ENCODE measurements at places on chromosomes 12 and 14.
A peak's percentile ranks its signal among the peaks of the same experiment; 100 is the strongest.

DNA sequence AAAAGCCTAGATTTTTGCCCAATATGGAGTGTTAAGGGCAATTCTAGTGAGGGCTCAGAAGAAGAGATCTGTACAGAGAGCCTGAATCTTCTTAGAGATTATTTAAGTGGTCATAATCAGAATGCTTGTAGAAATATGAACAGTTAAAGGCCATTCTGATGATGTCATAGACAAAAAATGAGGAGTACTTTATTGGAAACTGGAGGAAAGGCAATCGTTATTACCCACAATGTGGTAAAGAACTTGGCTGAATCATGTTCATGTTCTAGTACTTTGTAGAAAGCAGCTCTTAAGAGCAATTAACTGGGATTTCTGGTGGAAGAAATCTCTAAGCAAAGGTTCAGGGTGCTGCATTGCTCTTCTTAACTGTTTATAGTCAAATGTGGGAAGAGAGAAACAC is 36.4 kb upstream of the SYT10 start:
- DNase-seq, result no peak

- DNase-seq, result no peak
Observed at GRCh38 chr14:60106339-60106738, 14.6 kb downstream of the PCNX4 start.

GRCh38 chr12:65170209-65170881 is 962 bp downstream of the LEMD3 start:
- no peak for DNase-seq

DNA sequence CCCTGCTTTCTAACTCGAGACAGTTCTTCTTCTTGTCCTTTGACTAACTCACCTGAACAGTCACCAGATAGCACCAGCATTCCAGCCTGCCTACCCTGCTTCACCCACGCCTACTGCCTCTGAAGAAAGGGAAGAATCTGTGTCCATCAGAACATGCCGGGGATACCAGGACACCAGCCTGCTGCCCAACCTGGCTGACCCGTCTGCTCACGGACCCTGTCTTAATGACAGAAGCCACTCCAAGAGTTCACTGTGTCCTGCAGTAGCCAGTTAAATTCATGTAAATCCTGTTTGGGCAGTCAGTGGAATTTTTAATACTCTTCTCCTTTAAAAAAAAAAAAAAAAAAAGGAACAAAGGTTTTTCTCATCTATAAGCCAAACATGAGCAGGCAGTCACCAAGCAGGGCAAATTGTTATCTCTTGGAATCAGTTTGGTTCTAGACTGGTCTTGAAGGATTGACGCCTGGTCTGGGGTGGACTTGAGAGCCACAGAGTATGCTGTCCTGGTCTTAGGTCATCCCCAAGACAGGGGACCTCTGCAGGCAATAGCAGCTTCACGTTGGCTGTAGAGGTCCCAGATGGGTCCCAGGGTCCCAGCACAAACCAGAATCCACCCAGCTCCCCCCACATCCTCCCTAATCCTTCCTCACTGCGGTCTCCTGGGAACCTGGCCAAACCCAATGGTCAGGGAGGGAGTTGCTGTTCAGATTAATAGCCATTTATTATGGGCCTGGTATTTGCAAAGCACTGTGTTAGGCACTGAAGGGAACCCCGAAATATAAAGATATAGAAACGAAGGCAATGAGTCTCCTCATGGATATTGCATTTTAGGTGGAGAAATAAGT is 181.1 kb upstream of the HIF1A start:
- DNase-seq, result no peak

DNA sequence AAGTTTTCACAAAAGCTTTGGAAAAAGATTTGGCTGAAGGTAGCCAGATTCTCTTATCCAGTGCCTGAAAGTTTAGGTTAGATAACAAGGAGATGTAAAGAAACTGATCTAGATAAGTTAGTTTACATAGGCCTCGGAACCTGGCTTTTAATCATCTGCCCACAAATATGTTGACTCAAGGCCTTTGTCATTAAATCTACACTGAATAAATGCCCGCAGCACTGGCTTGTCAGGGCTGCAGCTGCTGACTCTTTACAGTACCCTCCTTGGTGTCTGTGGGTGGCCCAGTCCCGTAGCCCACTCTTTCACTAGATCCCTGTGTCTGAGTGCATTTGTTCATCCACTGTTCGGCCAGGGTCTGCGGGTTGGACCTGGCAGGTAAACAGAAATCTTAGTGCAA is 58.0 kb downstream of the TMEM116 start:
- no peak for DNase-seq

DNA sequence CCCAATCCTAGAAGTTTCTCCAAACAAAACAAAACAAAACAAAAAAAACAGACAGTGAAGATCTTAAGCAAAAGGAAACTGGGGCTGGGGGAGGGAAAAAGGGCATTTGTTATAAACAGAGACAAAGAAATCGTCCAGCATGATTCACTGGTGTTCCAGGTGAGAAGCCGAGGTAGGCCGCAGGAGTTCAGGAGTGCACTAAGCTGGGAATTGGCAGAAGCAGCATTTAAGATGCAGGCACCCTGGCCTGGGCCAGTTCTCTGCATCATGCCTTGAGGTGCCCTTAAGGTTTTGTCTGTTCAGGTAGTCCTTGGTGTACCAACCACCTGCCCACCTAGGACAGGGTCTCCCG is 11.2 kb downstream of the TBX3 start:
- no peak for DNase-seq

DNA sequence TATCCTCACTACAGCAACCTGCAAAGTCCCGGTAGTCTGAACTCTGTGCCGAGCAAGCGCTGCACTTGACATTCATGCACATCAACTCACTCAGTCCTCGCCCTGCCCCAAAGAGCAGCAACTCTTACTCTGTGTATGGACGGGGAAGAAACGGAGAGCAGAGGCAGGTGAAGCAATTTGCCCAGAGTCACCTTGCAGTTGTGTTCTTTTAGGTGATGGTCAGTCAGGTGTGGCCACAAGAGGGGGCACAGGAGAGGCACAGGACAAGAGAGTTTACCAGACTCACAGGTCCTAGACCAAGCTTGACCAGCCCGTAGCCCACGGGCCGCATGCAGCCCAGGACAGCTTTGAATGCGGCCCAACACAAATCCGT is 39.1 kb downstream of the TSPAN11 start:
- DNase-seq, result no peak

- no peak for DNase-seq
Observed at GRCh38 chr12:116442946-116443345, 116.2 kb upstream of the MAP1LC3B2 start.

DNA sequence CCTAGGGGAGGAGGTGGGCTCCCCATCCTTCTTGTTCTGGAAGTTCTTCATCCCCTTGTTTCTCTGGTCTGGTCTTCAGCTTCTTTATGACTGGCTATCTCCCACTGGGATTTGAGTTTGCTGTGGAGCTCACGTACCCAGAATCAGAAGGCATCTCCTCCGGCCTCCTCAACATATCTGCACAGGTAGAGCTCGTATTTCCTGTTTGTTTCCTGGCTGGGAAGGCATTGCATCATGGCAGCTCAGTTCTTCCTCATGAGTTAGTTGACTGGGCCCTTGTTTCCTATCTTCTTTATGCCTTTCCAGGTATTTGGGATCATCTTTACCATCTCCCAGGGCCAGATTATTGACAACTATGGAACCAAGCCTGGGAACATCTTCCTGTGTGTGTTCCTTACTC is 19.8 kb downstream of the ERG28 start:
- DNase-seq, result no peak

DNA sequence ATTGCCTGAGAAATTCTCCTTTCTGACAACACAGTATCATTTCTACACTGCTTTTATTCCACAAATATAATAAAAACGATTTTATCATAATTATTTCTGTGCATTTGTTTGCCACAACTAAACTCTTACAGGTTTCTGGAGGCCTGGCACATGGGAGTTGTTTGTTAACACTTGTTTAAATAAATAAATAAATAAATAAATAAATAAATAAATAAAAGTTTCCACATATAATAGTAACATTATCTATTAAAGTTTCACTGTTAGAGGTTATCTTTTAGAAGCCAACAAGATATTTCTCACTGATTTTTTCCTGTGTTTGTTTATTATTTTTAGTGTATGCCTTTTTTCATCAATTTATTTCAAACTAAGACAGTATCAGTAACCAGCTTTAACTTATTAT is 323.3 kb downstream of the FOXG1 start:
- DNase-seq, result no peak

DNA sequence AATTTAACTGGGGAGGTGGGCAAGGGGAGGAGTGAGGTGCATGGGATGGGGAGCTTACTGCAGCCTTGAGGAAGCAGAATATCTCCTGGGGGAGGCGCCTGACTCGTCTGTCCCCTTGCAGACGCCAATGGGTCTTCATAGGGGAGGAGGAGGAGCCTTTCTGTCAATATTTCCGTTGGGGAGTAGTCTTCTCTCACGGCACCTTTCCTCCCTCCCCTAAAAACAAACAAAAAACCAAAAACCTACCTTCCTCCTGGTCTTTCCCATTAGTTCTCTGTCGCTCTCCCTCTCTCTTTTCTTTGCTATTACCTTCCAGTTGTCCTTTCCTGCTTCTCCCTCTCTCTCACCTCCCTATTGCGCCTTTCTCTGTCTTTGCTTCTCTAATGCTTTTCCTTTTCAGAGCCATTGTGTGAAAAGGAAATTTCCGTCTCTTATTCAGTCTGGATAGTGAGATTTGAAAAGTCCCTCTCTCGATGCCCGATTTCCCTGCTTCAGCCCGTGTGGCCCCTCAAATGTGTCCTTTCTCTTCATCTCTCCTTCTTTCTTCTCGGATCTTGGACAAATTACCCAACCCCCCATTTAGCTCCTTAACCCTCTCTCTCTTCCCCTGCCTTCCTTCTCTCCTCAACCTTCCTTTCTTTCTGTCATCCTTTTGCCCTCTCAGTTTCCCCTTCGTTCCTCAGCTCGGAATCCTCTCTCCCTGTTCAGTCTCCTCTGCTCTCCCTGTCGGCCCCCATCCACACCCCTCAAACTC is 5.9 kb downstream of the GPR84 start:
- no peak for DNase-seq

GRCh38 chr12:71465796-71466195 is 26.2 kb downstream of the LGR5 start:
- no peak for DNase-seq

- no peak for DNase-seq
Observed at GRCh38 chr12:113396828-113397496, 6.7 kb downstream of the SDS start.

- DNase-seq, result no peak
Observed at GRCh38 chr12:21651821-21652220, 5.8 kb downstream of the LDHB start.

- no peak for DNase-seq
Observed at GRCh38 chr14:67856827-67857226, 37.2 kb downstream of the RAD51B start.

DNA sequence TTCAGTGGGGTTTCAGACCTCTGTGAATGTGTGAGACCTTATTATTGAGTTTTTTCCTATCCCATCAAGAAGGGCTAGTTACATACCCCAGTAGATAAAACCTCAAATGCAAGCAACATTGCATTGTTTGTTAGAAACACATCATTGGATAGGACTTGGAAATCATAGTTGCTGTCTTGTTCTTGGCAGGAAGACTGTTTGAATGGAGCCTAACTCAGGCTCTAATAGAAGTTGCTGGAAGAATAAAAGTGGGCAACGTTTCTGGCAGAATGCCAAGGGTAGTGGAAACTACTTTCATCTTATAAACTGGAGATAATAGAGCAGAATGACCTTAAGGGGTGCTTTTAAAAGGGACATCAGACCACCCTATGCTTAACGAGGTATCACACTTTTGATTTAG is 9.9 kb upstream of the PTHLH start:
- DNase-seq, result no peak

GRCh38 chr14:59664741-59665140 is 88.1 kb upstream of the CCDC175 start:
- DNase-seq, result no peak

- no peak for DNase-seq
Observed at GRCh38 chr14:71248194-71248593, 340.9 kb downstream of the PCNX1 start.

DNA sequence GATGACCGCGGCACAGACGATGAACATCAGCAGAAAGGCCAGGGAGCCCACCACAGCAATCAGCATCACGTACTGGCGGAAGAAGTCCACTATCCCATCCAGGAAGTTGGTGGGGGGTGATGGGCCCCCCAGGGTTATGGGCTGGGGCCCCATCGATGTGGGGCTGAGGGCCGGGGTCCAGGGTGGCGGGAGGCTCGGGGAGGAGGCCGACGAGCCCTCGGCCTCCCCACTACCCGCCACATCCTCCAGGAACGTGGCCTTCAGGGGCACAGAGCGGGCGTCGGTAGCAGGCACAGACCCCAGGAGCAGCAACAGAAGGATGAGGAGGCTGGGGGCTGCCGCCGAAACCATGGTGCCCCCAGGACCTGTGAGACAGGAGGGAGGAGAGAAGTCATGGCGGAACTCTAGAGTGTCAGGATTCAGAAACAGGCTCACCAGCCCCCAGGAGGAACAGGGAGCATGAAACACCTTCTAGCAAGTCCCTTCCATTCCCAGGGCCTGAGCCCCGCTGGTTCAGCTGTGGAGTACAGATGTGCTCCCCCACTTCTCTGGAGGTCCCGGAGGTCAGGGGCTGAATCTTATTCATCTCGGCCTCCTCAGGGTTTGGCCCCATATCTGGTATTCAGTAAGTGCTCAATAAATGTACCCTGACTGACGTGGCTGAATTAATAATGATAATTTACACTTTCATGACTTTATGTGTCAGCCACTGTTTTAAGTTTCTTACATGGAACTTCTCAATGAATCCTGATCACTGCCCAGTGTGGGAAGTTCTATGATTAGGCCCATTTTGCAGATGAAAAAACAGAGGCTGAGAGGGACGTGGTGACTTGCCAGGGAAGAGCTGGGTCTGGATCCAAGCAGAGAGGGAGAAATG is 5.6 kb downstream of the TMEM119 start:
- no peak for DNase-seq

GRCh38 chr14:21024585-21025370 is at the start of gene NDRG2:
Gene NDRG2, minus strand, starts transcription at chr14:21025061. Its CDS starts 1,746 bp downstream, at chr14:21023315.
- peak; percentile 47 for DNase-seq

- DNase-seq, result no peak
Observed at GRCh38 chr14:23514644-23514957, 37.0 kb downstream of the ZFHX2 start.

DNA sequence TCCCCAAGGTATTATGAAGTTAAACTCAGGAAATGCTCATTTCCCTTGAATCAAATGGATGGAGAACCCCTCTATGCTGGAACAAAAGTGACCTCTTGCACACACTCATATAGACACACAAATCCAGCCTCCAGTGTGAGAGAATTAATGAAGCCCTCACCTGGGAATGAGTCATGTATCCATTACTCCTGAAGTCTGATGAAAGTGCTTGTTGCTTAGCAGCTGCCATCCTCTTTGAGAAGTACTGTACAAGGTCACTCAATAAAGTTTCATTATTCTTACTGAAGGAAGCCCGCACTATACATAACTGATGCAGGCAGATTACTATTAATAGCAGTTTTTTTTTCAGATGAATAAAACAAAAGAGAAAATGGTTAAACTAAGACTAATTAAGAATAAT is 102.3 kb downstream of the RERG start:
- DNase-seq, result no peak

- DNase-seq, result no peak
Observed at GRCh38 chr14:55599250-55599879, 19.4 kb downstream of the KTN1 start.

DNA sequence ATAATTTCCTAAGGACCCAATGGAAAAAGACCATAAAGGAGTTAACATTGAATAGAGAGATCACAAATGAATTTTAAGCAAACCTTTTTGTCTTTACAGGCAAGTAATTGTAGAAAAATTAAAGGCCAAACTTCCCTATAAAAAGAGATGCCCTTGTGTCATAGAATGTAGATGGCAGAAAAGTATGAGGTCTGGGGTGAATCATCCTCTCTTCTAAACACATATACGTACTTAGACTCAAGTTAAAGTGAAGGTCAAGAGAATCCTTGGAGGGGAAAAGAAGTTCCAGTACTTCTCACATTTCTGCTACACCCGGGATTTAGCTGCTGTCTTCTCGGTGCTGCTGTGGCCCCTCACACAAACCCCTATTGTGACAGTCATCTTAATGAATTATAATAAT is 116.2 kb upstream of the ARID2 start:
- no peak for DNase-seq

All from HL-60 (cell line).